Thyroid gland (tissue), 4 donors: ENCODE measurements at places on chromosomes 16 and 17. TPM values are rescaled to one million over a fixed set of nuclear protein-coding genes. Genes with fewer than 3 reads are reported as not detected.

DNA sequence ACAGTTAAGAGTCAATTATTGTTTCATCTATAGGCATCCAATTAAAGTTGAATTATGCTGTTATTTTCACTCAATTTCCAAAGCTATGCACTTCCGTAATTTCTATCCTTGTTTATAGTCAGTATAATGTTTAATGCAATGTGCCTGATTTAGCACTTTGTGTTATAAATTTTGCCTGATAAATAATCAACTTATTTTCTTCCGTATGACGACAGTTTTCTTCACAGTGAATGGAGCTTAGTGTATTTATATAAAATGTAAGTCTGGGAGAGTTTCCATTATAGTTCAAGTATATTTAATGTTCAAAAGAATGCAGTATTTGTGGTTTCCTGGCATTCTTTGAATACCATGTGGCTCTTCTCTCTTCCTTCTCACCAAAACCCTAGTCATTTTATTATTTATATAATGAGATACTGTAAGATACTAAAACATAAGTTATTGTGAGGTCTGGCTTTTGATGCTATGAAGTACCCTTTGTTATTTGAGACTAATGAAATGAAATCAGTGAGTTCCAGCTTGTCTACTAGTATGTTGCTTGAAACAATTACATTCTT is 240.6 kb downstream of the PRKCA start:
- DNase-seq: no peak

ARL4D gene
- total RNA-seq: 57.3 TPM

- peak; percentile 16 for DNase-seq
Observed at GRCh38 chr17:1847191-1847590, 17.4 kb downstream of the RPA1 start.

DNA sequence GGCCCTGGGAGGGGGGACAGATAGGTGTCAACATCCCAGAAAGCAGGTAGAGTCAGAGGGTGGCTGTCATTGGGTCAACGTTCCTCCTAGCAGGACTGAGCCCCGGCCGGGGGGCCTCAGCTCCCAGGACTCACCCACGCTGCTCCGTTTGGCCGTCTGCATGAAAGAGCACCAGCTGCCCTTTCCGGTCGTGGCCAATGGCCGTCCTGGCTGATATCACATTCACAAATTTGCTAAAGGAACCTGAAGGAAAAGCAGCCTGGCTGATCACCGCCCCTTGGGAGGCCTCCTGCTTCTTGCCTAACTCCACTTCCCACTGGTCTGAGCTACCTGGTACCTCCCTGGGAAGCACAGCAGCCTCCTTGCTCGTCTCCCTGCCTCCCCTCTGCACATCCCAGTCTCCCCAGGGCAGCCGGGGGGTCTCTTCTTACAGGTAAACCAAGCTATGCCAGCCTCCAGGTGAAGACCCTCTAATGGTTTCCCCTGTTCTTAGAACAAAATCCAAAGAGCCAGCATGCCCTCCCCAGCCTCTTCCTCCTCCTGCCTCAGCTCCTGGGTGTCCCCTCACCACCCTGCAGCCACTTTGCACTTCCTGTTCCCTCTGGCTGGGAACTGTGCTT is 3.4 kb downstream of the NAGPA start:
- DNase-seq: no peak

NLGN2 gene
- total RNA-seq: 6.3 TPM

- DNase-seq: no peak
Observed at GRCh38 chr17:29107933-29108822, 65.2 kb downstream of the PIPOX start.

KRTAP1-5 gene
- not detected for total RNA-seq

GRCh38 chr16:90053902-90054500 is 23.1 kb downstream of the PRDM7 start:
- no peak for DNase-seq

ANKFN1 gene
- total RNA-seq: 0.94 TPM

DNA sequence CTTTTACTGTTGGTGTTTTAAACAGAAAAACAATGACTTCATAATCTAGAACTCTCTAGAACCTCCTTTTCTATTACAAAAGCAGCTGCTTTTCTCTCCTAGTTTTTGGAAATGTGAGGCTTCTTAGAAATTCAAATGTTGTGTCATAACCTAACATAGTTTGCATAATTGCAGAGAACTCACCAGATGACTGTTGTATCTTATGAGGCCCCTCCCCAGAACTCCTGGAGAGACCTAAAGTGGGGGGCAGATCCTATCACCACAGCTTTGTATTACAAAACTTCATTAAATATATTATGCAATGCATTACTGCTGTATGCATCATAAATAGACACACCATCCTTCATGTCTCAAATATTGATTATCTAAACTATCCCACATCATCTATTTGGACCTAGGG is 538.7 kb upstream of the HSBP1 start:
- no peak for DNase-seq

GRCh38 chr17:3801792-3802191 is 804 bp upstream of the ITGAE start:
- no peak for DNase-seq

DNA sequence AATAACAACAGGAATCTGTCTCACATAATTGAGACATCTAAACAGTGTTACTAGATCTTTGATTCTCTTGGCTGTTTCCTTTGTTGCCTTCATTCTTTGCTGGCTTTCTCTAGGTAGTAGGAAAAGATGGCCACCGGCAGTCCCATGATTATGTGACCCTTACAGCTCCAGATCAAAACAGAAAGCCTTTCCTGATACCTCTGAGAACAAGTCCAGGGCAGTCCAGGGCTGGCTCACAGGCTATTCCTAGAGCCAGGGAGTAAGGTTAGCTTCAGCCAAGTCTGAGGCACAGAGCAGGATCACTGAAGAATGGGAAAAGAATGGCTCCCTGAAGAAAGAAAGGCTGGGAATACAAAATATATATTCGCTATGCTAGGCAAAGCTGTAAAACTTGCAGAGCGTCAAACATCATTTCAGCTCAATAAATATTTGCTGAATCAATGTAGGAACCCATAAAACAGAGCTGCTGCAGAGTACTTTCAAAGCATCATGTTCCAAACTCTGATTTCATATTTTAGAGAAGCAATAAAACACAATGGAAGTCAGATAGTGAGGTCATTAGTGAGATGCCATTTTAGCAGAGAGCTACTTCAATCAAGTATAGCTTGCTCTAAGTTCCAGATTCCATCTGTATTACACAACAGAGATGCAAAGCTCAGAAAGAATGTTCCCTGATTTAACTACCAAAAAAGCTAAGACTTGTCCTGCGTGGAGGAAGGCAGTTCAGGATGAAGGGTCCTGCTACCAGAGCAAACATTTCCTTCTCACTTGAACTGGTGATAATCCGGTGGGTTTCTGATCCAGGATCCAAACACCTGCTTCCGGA is 23.4 kb downstream of the ADAT1 start:
- DNase-seq: no peak

DNA sequence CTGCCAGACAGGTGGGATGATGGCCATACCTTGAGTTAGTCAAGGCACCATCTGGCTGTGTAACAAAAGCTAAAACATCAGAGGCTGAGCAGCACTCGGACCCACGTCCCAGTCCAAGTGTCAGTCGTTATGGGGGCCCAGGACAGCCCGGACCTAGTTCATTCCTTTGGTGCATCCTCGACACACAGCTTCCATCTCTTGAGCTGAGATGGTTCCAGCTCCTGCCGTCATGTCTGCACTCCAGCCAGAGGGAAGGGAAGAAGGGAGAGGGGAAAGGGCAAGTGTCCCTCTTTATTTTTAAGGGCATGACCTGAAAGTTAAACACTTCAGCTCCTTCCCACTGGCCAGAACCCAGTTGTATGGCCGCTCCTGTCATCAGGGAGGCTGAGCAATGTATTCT is 218.0 kb downstream of the SEC14L1 start:
- DNase-seq: peak; percentile 1

DNA sequence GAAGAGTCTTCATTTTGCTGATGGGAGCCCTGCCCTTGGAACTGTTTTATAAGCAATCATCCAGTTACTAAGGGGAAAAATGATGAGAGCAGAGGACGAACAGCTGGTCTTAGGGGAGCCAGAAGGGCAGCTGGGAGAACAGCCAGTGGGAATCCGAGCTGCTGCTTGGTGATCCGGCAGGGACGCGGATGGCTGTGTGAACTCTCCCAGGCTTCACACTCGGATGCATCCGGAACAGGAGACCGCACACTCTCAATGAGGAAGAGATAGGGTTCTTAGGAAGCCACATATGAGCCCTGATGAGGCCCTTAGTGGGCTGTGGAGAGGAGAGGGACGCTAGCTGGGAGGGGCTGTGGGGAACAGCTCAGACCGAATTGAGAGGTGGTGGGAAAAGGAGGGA is 5.0 kb upstream of the CACNG5 start:
- DNase-seq: no peak

ABCC12 gene
- not detected for total RNA-seq

GRCh38 chr17:74785096-74785980 is 9.2 kb upstream of the NAT9 start:
- DNase-seq: peak; percentile 51

GRCh38 chr16:54431997-54432896 is 145.7 kb upstream of the IRX3 start:
- DNase-seq: peak; percentile 93

CD300H gene
- total RNA-seq: not detected

DNA sequence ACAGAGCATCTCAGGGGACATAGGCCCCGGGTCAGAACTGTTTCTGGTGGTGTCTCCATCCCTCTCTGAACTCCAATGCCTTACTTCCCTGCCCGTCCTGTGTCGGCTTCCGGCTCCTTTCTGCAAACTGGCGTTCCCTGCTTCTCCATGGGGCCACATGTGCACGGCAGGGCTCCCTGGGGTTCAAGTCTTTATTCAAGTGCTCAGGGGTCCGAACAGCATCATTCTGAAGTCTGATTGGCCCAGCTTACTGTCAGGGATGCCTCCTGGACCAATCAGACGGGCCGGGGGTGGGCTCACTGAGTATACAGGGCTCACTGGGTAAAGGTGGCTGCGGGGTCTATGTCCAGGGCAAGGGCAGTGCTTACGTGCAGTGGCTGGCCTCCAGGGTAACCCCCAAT is 17.1 kb downstream of the C16orf82 start:
- no peak for DNase-seq

DNA sequence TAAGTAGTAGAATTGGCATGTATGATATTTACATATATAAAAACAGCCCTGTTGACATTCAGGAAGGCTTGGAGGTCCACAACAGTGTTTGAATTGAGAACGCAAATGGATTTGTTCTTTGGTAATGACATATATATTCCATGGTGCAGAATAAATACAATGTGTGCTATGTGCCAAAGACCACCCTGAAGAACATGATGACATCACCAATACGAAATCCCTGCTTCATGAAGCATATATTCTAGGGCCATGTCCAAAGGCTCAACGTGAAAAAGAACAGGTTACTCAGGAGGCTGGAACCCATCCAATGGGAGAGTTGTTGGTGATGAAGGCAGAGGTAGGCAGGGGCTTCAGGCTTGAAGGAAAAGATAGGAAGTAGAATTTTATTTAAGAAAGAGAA is 423.9 kb upstream of the MAF start:
- DNase-seq: no peak

TVP23A gene
- 0.13 TPM for total RNA-seq

GRCh38 chr16:69929480-69929879 is 21.7 kb upstream of the CLEC18A start:
- DNase-seq: no peak

CNTROB gene
- total RNA-seq: 25.8 TPM

GRCh38 chr17:61492759-61493526 is 40.7 kb downstream of the TBX4 start:
- no peak for DNase-seq

DNA sequence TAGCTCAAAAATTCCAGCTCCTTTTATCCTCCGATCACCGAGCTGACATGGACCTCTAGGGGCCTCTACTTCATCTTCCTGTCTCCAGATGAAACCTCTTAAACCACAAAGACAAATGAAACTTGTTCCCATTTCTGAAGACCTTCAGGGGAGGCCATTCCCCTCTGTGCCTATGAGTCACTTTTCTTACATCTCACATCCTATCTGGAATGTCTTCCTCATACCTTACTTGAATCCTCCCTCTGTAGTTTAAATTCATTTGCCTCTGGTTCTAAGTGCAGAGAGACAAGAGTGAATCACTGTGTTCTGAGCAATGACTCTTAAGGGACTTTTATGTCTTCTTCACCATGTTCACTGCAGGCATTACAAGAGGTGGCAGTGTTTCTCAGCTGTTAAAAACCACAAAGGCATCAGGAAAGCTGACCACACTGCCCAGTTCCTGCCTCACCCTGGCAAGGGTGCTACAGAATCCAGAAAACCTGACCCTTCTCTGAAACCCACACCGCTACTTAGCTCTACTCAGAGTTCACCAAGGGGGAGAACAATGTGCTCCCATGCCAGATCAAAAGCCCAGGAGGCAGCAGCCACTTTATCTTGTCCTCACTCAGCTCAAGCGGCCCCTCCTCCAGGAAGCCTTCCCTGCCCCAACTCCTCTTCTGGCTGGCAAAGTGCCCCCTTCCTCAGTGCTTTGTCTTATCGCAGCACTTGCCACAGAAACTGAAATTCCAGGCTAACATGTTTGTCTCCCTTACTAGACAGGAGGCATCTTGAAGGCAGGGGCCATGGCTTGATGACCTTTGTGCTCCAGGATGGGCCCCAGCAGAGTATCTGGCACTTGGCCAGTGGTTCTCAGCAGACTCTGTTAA is 6.4 kb downstream of the CUEDC1 start:
- DNase-seq: peak; percentile 29
